ENCODE measurements at places on chromosomes 12 and 14. TPM values are rescaled to one million over a fixed set of nuclear protein-coding genes. Genes with fewer than 3 reads are reported as not detected.

JDP2 gene
- 30.0 TPM for polyA plus RNA-seq

C12orf56 gene
- 0.22 TPM for polyA plus RNA-seq

LRRK2 gene
- 2.8 TPM for polyA plus RNA-seq

LPAR5 gene
- 21.4 TPM for polyA plus RNA-seq

SLC35E3 gene
- 8.3 TPM for polyA plus RNA-seq
